Adrenal gland (tissue), 19 donors: ENCODE measurements at places on chromosomes 11 and 22.

GRCh38 chr11:77789061-77789730 is 31.3 kb downstream of the RSF1 start:
- no peak for DNase-seq
- H3K27ac ChIP-seq, result no peak overlapping the region
- peaks cover 12% of the 10 kb centered on the region for H3K4me1 ChIP-seq
- no peak overlapping the region for H3K4me3 ChIP-seq
- no peaks in the 10 kb centered on the region for H3K27me3 ChIP-seq

DNA sequence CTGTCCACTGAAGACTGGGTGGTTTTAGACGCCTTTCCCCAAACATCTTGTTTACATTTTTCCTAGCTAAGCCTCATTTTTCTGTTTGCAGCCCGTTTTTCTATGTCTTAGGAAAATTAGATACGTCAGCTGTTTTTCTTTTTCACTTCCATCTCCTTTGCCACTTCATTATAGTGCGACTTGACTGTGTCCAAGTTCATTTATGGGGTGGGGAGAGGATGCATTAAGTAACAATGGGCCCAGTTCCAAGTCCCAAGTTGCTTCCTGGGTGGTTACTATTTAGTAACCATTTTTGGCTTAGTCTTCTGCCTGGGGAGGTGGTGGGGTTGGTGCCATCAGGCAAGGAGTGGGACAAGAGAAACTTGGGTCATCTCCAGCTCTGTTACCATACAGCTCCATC is 83.0 kb downstream of the TRAF6 start:
- peaks cover 9% of the 10 kb centered on the region for H3K4me1 ChIP-seq
- no peaks in the 10 kb centered on the region for H3K27me3 ChIP-seq
- H3K36me3 ChIP-seq, result no peaks in the 10 kb centered on the region
- DNase-seq, result no peak

DNA sequence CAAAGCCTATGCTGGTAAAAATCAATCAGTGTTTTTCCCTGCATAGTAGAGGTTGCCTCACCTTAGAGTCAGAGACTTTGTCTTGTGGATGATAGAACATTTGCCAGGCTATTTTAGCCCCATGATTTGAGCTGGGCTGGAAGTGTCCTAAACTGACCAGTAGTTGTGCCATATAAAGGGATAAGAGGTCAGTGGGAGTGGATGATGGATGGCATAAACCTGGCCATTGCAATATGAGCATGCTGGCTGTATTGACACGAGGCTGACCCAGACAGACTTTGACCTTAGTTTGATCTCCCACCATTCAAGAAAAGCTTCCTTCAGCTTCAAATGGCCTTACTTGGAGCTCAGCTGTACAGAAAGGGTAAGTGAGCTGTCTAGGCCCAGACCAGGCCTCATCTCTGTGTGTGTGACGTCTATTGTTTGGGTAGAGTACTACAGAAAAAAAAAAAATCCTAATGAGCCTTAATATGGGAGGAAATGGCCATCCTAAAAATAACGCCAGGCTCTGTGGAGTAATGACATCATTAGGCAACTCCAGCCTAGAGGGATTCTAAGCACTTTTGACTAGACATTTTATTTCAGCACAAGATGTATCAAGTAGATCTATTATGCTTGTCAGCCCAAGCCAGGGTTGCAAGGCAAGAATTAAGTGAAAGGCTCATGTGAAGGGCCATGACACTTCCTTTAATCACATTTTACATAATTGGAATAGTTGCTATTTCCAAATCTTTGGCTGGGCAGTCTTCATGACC is 51.3 kb upstream of the CADM1 start:
- no peaks in the 10 kb centered on the region for H3K27me3 ChIP-seq
- DNase-seq, result no peak
- no peak overlapping the region for H3K4me3 ChIP-seq
- H3K36me3 ChIP-seq, result no peaks in the 10 kb centered on the region
- no peak overlapping the region for H3K27ac ChIP-seq

DNA sequence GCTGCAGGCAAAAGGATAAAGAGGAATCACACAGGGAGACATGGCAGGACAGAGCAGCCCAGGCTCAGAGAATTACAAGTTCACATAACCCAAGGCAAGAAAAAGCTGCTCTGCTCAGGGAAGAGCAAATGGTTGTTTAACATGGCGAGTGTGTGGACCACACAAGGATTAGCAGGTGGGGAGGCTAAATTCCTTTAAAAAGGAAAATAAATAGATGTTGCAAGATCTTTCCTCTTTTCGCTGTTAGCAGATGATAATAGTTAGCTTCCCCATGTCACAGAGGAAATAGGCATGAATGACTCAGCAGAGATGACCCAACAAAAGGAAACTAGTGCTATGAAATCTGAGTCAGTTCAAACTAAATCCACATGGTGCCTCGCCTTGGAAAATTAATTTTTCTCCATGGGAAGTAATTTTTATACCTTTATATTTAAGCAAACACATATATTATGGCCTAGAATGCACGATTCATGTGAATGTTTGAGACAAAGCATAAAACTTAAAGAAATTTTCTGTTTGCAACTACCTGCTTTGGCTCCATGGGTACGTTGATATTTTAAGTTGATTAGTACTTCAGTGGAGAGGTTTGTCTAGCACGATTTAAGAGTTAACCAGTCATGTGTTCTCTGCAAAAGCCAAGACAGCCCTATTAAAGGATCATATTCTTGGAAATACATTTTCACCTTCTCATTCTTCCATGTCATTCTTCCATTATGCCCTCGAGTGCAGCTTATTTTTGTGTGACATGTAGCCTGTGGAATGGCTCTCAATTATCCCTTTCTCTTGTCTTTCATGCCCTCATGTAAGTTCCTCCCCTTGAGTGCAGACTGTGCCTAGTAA is 38.5 kb upstream of the FJX1 start:
- no peaks in the 10 kb centered on the region for H3K36me3 ChIP-seq
- no peak overlapping the region for H3K27ac ChIP-seq
- peaks cover 6% of the 10 kb centered on the region for H3K4me1 ChIP-seq
- no peak overlapping the region for H3K4me3 ChIP-seq
- DNase-seq, result no peak
- H3K27me3 ChIP-seq, result no peaks in the 10 kb centered on the region

- no peak for DNase-seq
- H3K36me3 ChIP-seq, result no peaks in the 10 kb centered on the region
- H3K27ac ChIP-seq, result no peak overlapping the region
- H3K4me1 ChIP-seq, result no peaks in the 10 kb centered on the region
Measured at GRCh38 chr11:106706355-106706754, 311.9 kb downstream of the GUCY1A2 start.

DNA sequence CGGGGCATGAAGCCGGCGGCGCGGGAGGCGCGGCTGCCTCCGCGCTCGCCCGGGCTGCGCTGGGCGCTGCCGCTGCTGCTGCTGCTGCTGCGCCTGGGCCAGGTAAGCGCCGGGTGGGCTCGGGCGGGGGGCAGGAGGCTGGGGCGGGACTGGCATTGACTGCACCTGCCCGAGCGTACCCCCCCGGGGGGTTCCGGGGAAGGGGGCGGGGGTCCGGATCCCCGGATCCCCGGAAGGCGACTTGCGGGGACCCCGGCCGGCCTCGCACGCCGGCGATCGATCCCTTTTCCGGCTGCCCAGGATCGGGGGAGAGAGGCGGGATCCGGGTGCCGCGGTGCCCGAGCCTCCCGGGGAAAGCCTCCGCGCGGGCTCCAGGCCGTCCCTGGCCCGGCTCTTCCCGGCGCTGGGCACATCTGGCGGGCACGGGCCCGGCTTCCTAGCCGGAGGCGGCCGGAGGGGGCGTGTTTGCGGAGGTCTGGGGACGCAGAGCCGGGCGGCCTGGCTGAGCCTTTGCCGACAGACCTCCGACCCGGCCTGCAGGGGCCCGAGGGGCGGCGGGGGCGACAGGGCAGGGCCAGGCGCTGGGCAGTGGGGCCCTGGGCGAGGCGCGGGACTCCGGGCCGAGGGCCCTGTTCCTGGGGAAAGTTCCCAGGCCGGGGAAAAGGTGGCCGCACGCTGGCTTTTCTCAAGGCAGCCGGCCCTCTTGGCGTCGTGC is 705 bp downstream of the PTPRJ start:
- H3K4me1 ChIP-seq, result peaks cover 12% of the 10 kb centered on the region
- no peaks in the 10 kb centered on the region for H3K27me3 ChIP-seq
- peak overlapping the region; percentile 9 for H3K27ac ChIP-seq
- H3K36me3 ChIP-seq, result no peaks in the 10 kb centered on the region
- peak overlapping the region; percentile 91 for H3K4me3 ChIP-seq

GRCh38 chr11:34620820-34621792 is at the start of gene EHF:
Gene EHF, plus strand, starts transcription at chr11:34621093. Its CDS starts 21,538 bp downstream, at chr11:34642631.
- no peaks in the 10 kb centered on the region for H3K4me1 ChIP-seq
- no peak within 1 kb of the TSS for H3K4me3 ChIP-seq
- no peaks in the 10 kb centered on the region for H3K27me3 ChIP-seq
- no peaks in the 10 kb centered on the region for H3K36me3 ChIP-seq
- DNase-seq, result no peak

GRCh38 chr11:94193288-94193687 is 64.6 kb downstream of the PANX1 start:
- no peak overlapping the region for H3K4me3 ChIP-seq
- peak; percentile 62 for DNase-seq
- no peaks in the 10 kb centered on the region for H3K36me3 ChIP-seq
- H3K27ac ChIP-seq, result no peak overlapping the region
- no peaks in the 10 kb centered on the region for H3K4me1 ChIP-seq

DNA sequence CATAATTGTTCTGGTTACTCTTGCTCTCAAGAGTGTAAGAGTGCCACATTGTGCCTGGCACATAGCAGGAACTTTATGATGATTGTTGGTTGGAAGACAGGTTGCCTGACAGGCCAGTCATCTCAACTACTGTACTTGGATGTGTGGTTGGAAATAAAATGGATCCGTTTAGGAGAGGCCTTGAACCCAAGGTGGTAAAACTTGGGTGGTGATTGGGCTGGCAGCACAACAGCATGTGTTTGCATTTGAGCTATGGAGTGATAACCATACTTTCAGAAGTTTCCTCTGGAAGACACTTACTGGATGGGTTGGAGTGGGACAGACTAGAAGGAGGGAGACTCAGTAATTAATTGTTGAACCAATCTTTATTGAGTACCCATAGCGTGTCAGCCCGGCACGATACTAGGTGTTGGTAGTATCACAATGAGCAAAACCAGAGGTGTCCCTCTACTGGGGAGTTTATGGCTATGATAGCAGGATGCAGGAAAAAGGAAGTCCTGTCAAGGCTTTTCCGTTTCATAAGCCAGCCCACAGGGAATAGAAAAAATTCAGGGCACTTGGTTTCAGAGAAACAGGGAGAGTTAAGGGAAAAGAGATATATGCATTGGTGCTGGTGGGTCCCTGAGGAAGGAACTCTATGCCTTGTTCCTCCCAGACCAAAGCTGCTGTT is 3.1 kb upstream of the TMEM109 start:
- DNase-seq, result no peak
- no peak overlapping the region for H3K27ac ChIP-seq

GRCh38 chr11:69630017-69630416 is 10.9 kb upstream of the CCND1 start:
- no peak overlapping the region for H3K27ac ChIP-seq
- H3K4me1 ChIP-seq, result peaks cover 8% of the 10 kb centered on the region
- no peak for DNase-seq
- no peaks in the 10 kb centered on the region for H3K27me3 ChIP-seq
- H3K36me3 ChIP-seq, result no peaks in the 10 kb centered on the region

DNA sequence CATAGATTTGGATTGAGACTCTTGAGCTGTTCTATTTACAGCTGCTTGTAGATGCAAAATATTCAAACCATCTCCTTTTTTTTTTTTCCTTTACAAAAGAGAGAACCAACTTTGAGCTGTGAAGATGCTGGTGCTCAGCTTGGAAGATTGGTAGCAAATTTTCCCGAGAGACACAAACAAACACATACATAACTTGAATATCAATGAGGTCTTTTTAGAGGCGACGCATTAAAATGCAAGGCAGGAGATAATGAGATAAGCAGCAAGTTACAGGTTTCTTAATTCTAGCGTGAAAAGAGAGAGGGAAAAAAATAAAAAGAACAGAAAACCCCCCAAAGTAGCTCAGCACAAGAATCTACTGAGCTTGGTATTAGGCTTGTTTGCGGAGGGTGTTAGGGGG is 247.0 kb upstream of the SORL1-AS1 start:
- no peak for DNase-seq
- H3K27me3 ChIP-seq, result no peaks in the 10 kb centered on the region
- no peaks in the 10 kb centered on the region for H3K4me1 ChIP-seq
- no peaks in the 10 kb centered on the region for H3K36me3 ChIP-seq
- H3K27ac ChIP-seq, result no peak overlapping the region

DNA sequence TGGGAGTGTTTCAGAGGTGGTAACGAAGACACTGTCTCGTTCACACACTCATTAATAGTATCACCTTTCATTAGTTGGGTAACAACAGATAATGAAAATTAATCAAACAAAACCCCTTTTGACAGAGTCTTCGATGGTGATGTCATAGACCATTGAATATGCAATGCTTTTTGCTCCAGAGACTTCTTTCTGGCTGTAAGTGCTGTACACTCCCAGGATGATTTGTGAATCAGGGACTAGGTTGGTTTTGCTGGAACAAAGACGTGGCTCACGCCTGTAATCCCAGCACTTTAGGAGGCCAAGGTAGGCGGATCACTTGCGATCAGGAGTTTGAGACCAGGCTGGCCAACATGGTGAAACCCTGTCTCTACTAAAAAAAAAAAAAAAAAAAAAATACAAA is 9.5 kb upstream of the RASSF10 start:
- H3K4me1 ChIP-seq, result no peaks in the 10 kb centered on the region
- H3K27ac ChIP-seq, result no peak overlapping the region
- DNase-seq, result no peak
- no peaks in the 10 kb centered on the region for H3K36me3 ChIP-seq

DNA sequence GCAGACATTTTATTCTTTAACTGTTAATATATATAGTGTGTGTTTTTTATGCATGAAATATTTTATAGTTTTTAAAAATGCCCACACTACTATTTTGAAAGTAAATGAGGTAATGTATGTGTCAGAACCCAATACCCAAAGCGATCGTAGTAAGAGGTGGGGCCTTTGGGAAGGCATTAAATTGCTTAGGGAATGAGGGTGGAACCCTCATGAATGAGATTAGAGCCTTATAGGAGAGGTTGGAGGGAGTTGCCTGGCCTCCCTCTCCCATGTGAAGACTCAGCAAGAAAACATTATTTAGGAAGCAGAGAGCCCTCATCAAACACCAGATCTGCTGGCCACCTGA is 11.1 kb downstream of the KLHL35 start:
- no peak for DNase-seq
- no peaks in the 10 kb centered on the region for H3K27me3 ChIP-seq
- H3K27ac ChIP-seq, result no peak overlapping the region
- H3K4me1 ChIP-seq, result no peaks in the 10 kb centered on the region
- H3K4me3 ChIP-seq, result no peak overlapping the region

DNA sequence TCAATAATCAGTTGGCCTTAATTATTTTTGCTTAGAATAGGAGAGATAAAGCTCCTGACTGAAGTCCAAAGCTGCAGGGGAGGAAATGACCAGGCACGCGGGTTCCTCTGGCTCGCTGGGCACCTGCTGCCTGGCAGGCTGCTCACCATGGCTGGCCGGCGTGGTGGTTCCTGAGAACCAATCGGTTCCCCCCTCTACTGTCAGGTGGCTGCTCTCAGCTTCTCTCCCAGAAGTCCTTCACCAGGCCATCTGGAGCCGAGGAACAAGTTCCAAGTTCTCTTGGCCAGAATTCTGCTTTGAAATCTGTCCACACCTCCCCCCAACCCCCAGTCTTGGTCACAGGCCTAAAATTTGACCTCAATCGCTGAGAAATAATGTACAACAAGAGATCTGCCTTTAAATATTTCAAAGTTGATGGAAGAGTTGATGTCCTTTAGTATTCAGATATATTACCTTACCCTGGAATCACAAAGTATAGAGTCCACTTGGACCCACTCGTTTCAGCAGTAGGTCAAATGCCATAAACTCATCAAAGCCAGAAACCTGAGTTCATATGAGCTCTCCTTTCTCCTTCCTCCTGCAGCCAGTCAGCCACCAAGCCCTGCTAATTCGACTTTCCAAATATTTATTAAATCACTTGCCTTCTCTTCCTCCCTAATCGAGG is 25.2 kb downstream of the EXPH5 start:
- no peak overlapping the region for H3K4me3 ChIP-seq
- no peak for DNase-seq
- H3K4me1 ChIP-seq, result no peaks in the 10 kb centered on the region
- no peaks in the 10 kb centered on the region for H3K27me3 ChIP-seq
- H3K27ac ChIP-seq, result no peak overlapping the region
